GM12891 (cell line): ENCODE measurements at places on chromosomes 12 and 14.
A peak's percentile ranks its signal among the peaks of the same experiment; 100 is the strongest.

DNA sequence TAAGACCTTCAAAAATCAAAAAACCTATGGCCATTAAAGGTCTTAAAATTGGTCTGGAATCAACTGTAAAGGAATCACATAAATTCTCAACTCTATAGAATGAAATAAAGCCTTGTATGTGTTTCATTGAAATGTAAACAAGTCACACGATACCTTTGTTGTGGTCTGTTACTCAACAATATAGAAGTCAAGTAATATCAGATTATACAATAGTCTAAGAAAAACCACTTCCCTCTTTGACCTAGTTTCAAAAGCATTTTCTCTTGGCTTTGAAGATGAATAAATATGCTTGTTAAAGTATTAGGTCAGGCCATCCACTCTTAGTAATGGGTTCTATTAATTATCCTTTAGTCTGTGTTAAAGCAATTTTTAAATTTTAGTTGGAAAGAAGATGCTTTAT, 79.8 kb upstream of the DIO2 start:
- DNase-seq, result no peak

DNA sequence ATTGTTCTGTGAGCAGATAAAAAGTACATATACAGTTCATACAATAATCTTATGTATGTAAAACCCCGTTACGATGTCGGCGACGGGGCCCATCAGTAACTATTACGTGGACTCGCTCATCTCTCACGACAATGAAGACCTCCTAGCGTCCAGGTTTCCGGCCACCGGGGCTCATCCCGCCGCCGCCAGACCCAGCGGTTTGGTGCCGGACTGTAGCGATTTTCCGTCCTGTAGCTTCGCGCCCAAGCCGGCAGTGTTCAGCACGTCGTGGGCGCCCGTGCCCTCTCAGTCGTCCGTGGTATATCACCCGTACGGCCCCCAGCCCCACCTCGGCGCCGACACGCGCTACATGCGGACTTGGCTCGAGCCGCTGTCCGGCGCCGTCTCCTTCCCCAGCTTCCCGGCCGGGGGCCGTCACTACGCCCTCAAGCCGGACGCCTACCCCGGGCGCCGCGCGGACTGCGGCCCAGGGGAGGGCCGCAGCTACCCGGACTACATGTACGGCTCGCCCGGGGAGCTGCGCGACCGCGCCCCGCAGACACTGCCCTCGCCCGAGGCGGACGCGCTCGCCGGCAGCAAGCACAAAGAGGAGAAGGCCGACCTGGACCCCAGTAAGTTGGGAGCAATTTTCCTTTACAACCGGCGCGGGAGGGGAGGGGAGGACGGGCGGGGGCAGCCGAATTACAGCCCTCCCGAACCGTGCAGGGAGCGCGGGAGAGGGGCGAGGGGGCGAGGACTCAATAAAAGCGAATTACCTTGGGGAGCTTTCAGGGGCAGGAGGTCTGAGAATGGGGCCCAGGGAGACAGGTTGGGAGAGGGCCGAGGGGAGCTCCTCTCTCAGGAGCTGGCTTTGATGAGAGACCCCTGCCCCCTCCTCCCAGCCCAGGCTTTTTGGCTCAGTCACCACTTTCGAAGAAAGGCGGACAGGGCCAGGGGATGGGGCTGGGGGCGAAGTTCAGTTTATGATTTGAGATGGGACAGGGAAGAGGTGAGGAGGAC, at the start of gene HOXC9:
Gene HOXC9 (plus strand): TSS at position 46 of the 999 bp plus-strand sequence. CDS start 28 bp downstream, at position 74.
- DNase-seq, result no peak

GRCh38 chr12:72547573-72547972, 275.4 kb downstream of the TRHDE start:
- no peak for DNase-seq

GRCh38 chr14:85074955-85075354, 455.0 kb upstream of the FLRT2 start:
- no peak for DNase-seq

DNA sequence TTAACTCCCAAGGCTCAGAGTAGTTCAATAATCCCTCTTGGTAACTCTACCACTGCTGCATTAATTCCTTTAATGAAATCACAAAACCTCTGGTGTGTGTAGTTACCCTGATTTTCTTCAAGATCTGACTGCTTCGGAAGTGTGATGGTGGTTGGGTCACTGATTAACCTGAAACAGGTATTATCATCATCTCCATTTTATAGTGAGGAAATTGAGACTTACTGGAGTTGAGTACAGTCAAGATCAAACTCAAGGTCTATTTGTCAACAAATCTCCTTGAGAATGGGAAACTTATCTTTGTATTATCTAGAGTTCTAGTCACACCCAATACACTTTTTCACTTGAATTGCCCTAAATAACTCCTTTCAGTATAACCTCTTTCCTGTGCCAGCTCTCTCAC, 233.5 kb downstream of the BTG1 start:
- no peak for DNase-seq

DNA sequence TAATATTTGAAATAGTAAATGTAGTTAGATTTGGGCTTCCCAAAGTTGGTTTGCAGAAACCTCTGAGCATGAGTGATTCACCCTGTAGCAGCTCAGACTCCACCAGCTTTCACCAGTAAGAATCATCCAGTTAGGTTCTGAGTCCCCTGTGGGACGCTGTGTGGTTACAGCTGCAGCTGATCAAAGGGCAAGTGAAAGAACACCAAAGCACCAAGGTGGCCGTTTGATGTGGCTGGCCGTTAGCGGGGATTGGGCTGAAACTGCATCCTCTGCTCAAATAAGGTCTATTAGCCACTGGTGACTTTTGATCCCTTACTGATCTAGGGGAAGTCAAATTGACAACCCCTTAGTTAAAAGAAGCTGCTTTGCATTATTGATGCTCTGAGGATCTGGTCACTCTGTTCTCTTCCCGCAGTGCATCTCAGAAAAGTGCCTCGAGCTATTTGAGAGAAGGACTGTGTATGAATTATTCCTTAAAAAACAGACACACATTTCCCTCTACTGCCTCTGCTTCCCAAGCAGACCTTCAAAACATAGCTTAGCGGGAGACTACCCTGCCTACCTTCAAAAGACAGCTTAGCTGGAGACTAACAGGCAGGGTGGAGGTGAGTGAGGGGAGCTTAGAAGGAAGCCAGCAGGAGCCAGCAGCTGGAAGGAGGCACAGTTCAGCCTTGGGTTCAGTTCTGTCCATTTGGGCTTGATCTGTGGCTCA, 3.7 kb downstream of the ABHD12B start:
- DNase-seq, result peak; percentile 42

DNA sequence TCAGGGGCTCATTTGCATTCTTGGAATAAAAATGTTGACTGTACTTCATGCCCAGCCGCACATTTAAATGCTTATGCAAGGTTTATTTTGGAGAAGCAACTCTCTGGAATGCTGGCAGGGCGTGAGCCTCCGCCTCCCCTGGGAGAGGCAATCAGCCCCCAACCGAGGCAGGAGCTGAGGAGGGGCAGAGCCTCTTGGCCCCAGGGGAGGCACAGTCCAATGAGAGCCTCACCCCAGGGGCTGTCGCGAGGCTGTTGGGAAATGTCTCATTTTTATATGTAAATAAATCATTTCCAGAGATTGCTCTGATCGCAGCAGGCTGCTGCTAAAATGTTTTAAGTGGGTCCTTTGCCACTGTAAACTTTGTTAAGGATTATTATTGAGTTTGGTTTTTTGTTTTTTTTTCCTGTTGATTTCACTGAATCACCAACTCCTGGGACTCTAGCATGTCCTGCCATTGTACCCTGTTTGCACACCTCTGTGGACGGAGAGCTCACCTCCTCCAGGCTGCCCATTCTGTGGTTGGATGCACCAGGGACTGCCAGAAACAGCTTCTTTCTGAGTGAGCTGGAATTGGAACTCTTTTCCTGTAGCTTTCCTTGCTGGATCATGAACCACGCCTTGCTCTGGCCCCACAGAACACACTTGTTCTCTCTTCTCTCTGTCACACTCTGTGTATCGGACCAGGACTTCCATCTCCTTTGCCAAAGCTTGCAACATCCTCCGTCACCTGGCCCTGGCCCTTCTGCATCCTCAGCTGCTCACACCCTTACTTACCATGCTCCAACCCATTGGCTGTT, 46.9 kb upstream of the FAM181A start:
- no peak for DNase-seq

- no peak for DNase-seq
Measured at GRCh38 chr14:71141701-71142374, 234.6 kb downstream of the PCNX1 start.

- no peak for DNase-seq
Measured at GRCh38 chr12:50981319-50982239, 29.2 kb downstream of the HIGD1C start.

DNA sequence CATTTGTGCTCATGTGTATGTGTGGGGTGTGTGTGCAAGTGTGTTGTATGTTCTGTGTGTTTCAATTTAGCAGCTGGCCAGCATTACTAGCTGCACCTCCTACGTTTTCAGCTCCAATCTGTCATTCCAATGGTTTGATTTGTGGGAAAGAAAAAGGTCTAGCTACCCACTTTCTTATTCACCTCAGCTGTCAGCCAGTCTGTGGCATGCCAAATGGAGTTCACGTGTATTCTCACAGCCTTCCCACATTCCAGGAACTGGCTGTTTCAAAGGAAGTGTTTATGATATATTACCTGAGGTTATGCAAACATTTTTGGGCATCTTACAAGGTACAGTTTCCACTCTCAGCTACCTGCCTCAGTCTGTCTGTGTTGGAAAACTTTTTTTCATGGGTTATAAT, 220.2 kb upstream of the CPNE8 start:
- DNase-seq, result no peak
